ENCODE measurements at places on chromosomes 1 and 21. TPM values are rescaled to one million over a fixed set of nuclear protein-coding genes. Genes with fewer than 3 reads are reported as not detected.
A peak's percentile ranks its signal among the peaks of the same experiment; 100 is the strongest.

- H3K4me1 ChIP-seq, result peaks cover 12% of the 10 kb centered on the region
- DNase-seq, result no peak
- peak overlapping the region; percentile 66 for H3K4me3 ChIP-seq
- no peaks in the 10 kb centered on the region for H3K36me3 ChIP-seq
- no peaks in the 10 kb centered on the region for H3K27me3 ChIP-seq
These were observed 964.6 kb upstream of the B3GALT2 start for GRCh38 chr1:194151056-194151455.

DNA sequence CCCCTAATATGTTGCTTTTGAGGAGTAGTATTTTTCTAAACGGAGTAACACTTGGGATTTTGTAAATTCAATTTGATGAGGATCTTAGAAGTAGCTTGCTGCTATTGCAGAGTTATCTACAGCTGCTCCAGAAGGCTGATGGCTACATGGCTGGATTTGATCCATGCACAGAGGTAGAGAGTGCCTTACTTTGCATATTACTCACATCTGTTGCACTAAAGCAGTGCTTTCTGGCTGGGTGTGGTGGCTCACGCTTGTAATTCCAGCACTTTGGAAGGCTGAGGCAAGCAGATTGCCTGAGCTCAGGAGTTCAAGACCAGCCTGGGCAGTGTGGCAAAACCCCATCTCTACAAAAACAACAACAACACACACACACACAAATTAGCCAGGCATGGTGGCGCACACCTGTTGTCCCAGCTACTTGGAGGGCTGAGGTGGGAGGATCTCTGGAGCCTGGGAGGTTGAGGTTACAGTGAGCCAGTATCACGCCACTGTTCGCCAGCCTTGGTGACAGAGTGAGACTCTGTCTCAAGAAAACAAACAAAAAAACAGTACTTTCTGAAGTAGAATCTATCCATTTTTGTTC, 24.6 kb downstream of the RALGPS2 start:
- peaks cover 4% of the 10 kb centered on the region for H3K36me3 ChIP-seq
- H3K4me1 ChIP-seq, result peaks cover 14% of the 10 kb centered on the region
- DNase-seq, result no peak
- no peak overlapping the region for H3K4me3 ChIP-seq
- no peak overlapping the region for H3K27ac ChIP-seq

The CDA gene
- not detected for polyA plus RNA-seq

The AVPR1B gene
- not detected for polyA plus RNA-seq

The MYBPH gene
- polyA plus RNA-seq, result not detected

Measured in naive thymus-derived CD8-positive, alpha-beta T cell (primary cell).